ENCODE measurements at places on chromosomes 5 and 9. TPM values are rescaled to one million over a fixed set of nuclear protein-coding genes. Genes with fewer than 3 reads are reported as not detected.

GRCh38 chr5:146005264-146005663 lies 68.9 kb downstream of the SH3RF2 start:
- H3K36me3 ChIP-seq: no peaks in the 10 kb centered on the region
- no peak overlapping the region for H3K27ac ChIP-seq
- peaks cover 4% of the 10 kb centered on the region for H3K4me1 ChIP-seq
- no peaks in the 10 kb centered on the region for H3K27me3 ChIP-seq
- H3K4me3 ChIP-seq: no peak overlapping the region

RNF183 gene
- total RNA-seq: not detected

DNA sequence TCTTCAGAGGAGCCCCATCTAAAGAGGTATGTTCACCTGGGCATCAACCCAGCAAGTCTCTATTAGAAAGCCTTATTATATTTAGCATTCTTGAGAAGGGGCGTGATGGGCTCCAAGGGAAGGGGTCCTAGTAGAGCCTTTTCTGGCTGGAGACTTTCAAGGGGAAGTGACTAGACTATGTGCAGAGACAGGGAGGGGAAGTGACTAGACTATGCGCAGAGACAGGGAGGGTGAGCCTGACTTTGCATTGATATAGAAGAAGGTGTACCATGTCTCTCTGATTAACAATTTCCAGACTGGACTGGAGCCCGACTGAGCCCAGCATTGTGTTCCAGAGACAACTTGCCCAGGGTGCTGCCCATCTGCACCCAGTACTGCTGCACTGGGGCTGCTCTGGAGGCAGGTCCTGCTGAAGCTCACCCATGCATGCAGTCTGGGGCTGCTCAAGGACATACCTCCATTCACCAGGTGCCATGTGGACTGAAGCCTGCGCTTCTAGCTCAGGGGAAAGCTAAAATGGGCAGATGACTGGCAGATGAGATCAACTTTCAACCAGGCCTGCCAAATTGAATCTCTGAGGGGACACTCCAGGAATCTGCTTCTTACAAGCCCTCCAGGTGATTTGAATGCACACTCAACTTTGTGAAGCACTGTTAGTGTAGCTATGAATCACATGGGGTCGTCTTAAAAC lies 83.0 kb upstream of the GNA14 start:
- H3K4me1 ChIP-seq: peaks cover 9% of the 10 kb centered on the region
- H3K36me3 ChIP-seq: peaks cover 32% of the 10 kb centered on the region
- no peak for DNase-seq

DNA sequence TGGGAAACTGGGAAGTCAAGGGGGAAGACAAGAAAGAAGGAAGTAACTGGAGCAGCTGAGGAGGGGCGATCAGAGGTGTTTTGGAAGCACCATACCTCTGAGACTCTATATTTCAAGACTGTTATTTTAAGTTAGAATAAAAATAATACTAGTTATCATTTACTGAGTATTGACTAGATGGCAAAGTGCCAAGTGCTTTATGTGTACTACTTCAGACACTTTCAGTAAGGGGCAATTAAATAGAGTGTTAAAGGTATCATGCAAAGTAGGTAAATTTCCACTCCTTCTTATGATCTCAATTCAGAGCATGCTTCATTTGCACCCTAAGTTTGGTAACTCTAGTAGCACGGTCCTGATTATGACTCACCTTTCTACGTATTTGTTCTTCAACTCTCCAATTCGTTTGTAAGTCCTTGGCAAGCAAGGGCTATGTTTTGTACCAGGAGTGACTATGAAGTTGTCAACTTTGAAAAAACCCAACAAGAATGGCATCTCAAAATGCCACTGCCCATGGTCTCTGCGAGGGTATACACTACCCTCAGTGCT lies 152.4 kb upstream of the RAPGEF1 start:
- H3K4me1 ChIP-seq: peaks cover 10% of the 10 kb centered on the region
- no peak overlapping the region for H3K27ac ChIP-seq
- no peak for DNase-seq
- no peak overlapping the region for H3K4me3 ChIP-seq

- no peak for DNase-seq
- peaks cover 6% of the 10 kb centered on the region for H3K4me1 ChIP-seq
- no peaks in the 10 kb centered on the region for H3K27me3 ChIP-seq
- no peaks in the 10 kb centered on the region for H3K36me3 ChIP-seq
These were observed 20.7 kb downstream of the PLK2 start for GRCh38 chr5:58439094-58439644.

DNA sequence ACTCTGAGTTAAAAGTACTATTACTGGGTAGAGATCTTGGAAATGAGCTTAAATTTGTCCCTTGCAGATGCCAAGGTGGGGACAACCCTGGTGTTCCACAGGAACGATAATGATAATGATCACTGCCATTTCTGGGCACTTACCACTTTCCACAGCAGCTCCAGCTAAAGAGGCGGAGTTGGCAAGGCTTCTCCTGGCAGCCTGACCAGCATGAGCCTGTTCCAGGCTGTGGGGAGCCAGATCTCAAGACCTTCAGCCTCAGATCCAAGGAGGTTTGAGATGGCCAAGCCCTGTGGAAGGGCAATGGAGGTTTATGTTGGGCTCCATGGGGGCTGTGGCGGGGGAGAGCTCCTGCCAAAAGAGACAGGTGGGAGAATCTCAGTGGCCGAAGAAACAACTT lies 244.9 kb upstream of the MVB12B start:
- peaks cover 16% of the 10 kb centered on the region for H3K27me3 ChIP-seq
- no peaks in the 10 kb centered on the region for H3K36me3 ChIP-seq
- H3K4me1 ChIP-seq: no peaks in the 10 kb centered on the region
- H3K27ac ChIP-seq: no peak overlapping the region
- no peak overlapping the region for H3K4me3 ChIP-seq

Measured in osteocyte (in vitro differentiated cells).